ENCODE measurements at places on chromosomes 16 and 17.

- no peak for DNase-seq
These were observed 53.5 kb downstream of the DNAH3 start for GRCh38 chr16:21097151-21097550.

GRCh38 chr16:58345574-58346354 lies 46.5 kb upstream of the GINS3 start:
- DNase-seq = peak; percentile 51

GRCh38 chr16:24204150-24204665 lies 51.9 kb upstream of the CACNG3 start:
- no peak for DNase-seq

DNA sequence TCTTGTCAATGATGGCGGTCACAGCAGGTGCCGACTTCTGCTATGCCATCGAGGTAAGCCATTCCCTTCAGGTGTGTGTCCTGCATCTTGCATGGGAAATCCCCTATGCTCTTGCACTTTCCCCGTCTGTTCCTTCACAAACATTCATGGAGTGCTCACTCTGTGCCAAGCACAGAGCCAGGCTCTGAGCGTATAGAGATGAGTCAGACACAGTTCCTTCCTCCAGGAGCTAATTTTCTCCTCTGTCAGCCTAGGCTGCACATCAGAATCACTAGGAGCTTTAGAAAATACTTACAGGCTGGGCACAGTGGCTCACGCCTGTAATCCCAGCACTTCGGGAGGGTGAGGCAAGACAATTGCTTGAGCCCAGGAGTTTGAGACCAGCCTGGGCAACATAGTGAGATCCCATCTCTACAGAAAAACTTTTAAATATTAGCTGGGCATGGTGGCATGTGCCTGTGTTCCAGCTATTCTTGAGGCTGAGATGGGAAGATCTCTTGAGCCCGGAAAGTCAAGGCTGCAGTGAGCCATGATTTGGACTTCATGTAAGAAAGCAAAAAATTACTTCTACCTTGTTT lies 14.1 kb downstream of the PRMT7 start:
- DNase-seq = no peak

DNA sequence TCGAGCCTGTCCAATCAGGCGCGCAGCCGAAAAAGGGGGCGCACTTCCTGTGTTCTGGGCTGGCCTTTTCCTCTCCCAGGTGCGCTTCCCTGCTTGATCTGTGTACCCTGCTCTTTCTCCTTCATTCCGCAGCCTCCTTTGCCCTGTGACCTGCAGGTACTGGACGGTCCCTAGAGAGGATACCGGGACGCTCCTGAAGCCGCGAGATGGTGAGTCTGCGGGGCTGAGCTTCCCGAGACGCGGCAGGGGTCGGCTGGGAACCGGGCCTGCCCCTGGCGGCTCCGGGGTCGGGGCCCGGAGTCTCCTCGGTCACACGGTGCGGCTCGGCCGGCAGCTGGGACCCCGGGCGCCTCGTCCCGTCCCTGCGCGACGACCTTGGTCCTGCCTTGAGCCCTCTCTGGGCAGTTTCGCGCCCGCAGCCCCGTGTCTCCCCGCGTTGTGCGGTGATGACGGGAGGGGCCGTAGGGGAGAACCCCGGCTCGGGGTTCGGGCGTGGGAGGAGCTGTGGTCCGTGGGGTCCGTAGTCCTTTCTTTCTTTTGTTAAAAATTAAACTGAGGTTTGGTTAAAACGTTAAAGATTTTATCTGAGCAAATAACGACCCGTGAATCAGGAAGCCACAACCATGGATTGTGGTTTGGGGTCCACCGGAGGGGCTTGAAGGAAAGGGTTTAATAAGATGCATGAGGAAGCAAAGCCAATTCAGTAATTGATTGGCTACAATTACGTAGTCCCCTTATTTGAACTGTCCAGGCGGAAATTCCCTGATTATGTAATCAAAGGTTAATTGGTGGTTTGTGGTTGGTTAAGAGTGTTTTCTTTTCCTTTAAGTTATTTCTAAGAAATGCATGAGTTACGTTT lies 172.8 kb upstream of the ZNF267 start:
- no peak for DNase-seq

DNA sequence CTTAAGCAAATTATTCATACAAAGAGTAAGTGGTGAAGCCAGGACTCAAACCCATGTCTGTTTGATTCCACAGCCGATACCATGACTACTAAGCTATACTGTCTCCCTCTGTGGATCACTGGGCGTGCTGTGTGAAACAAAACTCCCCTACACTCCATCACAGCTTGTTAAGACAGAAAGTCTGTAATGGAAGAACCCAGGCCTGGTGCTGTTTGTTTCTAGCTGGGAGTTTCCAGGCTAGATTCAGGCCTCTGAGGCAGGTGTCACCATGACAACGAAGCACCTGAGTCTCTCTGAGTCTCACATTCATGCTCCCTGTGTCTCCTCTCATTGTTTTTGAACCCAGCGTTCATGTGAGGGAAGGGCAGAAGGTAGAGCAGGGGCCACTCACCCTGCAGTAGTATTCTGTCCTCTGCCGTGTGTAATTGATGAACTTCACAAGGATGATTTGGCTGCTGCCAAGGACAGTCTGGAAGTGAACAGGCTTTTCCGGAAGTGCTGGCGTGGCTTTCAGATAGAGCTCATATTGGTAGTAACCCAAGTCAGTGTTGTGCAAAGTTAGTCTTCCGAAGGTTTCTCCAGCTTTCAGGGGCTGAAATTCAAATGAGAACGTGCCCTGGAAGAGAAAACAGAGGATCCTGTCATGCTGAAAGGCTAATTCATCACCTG lies 8.6 kb upstream of the VAC14 start:
- no peak for DNase-seq

DNA sequence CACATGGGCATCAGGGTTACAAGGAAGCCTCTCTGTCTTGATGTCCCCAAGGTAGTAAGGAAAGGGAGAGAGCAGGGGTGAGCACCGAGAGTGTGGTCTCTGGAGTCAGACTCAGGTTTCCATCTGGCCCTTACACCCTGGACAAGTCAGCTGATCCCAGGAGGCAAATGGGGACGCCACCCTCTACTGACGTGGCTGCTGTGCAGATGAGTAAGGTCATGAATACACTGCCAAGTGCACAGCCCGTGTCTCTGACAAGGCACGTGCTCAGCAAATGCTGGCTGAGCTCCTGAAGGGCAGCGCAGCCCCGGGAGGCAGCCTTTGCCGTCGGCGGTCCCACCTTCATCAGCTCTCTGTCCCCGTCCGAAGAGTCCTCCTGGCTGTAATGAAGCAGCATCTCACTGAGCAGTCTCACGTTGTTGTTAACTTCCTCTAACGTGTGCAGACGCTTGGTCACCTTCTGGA lies 19.4 kb downstream of the GGA3 start:
- DNase-seq = no peak

- DNase-seq = no peak
These were observed 2.4 kb downstream of the ZNF267 start for GRCh38 chr16:31875928-31876547.

GRCh38 chr16:51163894-51164566 lies 13.0 kb upstream of the SALL1 start:
- no peak for DNase-seq

GRCh38 chr17:39026980-39027451 lies 59.8 kb upstream of the FBXO47 start:
- peak; percentile 30 for DNase-seq

DNA sequence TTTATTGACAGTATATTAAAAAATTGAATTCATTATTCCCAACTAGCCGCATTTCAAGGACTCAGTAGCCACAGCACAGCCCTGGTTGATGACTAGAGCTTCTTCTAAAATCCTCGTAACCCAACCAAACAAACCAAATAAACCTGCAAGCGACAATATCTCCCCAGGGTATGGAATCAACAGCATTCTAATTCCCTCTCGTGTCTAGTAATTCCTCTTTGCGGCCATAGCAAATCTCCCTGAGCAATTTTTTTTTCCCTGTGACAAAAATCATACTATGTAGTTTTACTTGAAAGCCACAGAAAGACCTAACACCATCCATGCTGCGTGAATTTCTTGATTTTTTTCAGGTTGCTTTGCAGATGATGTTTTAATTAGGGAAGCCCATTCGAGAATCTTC lies 143.4 kb upstream of the MYOCD start:
- DNase-seq = no peak

- peak; percentile 99 for DNase-seq
These were observed 158.6 kb upstream of the CHMP6 start for GRCh38 chr17:80832888-80833583.

- no peak for DNase-seq
These were observed 46.2 kb downstream of the GNAO1 start for GRCh38 chr16:56237451-56237930.

- no peak for DNase-seq
These were observed 13.6 kb upstream of the RASD1 start for GRCh38 chr17:17509601-17510425.

- no peak for DNase-seq
These were observed 28.7 kb upstream of the C16orf95 start for GRCh38 chr16:87345726-87346424.

- no peak for DNase-seq
These were observed 4.8 kb upstream of the SEZ6 start for GRCh38 chr17:29010586-29010985.

GRCh38 chr17:39271546-39271945 lies 45.8 kb upstream of the STAC2 start:
- DNase-seq = no peak

DNA sequence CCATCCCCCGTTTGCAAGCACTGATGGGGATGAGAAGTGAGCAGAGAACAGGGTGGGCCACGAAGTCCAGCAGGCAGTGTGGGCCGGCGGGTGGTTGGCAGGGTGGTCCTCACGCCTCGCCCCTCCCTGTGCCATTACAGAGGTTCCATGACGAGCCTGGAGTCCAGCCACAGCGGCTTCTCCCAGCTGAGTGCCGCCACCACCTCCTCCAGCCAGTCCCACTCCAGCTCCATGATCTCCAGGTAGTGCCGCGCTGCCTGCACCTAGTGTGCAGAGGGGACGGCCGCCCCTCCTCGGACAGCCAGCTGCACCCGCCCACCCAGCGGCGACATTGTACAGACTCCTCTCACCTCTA lies 73.0 kb downstream of the SEC14L1 start:
- no peak for DNase-seq

GRCh38 chr17:1072551-1072961 lies 75.6 kb downstream of the TIMM22 start:
- DNase-seq = no peak

DNA sequence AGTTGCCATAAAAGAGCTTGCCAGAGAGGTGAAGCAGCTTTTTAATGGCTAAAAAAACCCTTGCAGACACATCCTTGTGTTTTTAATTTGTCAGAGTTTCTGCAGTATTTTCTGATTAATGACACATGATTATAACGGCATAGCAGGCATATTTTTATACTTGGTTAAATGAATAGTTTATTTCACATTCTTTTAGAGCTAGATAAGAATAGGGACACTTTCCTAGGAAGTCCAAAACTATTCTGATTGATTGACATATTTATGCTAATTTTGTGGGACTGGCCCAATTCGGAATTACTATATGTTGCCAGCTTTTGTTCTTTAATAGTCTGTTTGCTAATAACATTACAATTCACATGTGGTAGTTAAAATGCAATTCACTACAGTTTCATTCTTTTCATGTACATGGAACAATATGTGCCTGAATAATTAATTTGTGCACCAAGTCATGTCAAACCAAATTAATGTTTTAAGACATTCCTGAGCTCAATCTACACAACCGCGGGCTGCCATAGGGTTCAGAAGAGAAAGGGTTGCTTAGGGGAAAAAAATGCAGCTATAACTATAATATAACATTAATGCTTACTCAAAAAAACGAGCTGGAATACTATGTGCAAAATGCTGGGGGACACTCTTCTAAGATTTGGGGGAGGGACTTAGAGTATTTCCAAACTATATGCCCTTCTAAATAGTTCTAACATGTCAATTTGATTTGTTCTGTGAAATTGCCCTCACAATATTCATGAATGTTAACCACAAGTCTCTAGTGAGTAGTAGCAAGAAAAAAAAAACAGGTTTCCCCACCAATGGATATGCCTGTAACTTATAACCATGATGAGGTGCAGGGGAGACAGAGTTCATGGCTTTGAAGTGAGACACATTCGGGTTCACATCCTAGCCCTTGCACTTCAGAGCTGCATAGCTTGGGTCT lies 305.4 kb downstream of the CEP112 start:
- no peak for DNase-seq

DNA sequence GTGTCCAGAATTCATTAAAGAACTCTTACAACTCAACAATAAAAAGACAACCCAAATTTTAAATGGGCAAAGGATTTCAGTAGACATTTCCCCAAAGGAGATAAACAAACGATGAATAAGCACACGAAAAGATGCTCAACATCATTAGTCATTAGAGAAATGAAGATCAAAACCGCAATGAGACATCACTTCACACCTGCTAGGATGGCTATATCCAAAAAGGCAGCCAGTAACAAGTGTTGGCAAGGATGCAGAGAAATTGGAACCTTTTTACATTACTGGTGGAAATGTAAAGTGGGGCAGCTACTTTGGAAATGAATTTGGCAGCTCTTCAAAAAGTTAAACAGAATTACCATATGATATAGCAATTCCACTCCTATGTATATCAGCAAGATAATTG lies 42.0 kb downstream of the PITPNM3 start:
- DNase-seq = no peak

GRCh38 chr17:49390548-49391324 lies 23.9 kb downstream of the PHB1 start:
- no peak for DNase-seq

GRCh38 chr16:89658221-89658879 lies 714 bp downstream of the SPATA33 start:
- no peak for DNase-seq

Data from NCI-H1694 treated with DMSO at 0.1 percent for 48 hours (cell line).